H7 (cell line): ENCODE measurements at places on chromosomes 16 and 17. TPM values are rescaled to one million over a fixed set of nuclear protein-coding genes. Genes with fewer than 3 reads are reported as not detected.

Gene CFAP97D1
- 0.21 and 0.37 TPM in 2 replicates for total RNA-seq

Gene SCGB1C2
- not detected in 2 replicates for total RNA-seq

Gene KRT33A
- not detected in 2 replicates for total RNA-seq

Gene CEP295NL
- 0.07 TPM in 1 of 2 replicates, not detected in the other for total RNA-seq

Gene NXPH3
- 1.7 and 2.4 TPM in 2 replicates for total RNA-seq

Gene C17orf50
- not detected in 2 replicates for total RNA-seq

Gene CCNF
- total RNA-seq, result 81.5 and 82.6 TPM in 2 replicates

Gene EVI2A
- not detected in 2 replicates for total RNA-seq

Gene CDH16
- total RNA-seq, result not detected in 2 replicates

Gene RAB11FIP4
- 21.9 and 31.5 TPM in 2 replicates for total RNA-seq

Gene CCL7
- not detected in 2 replicates for total RNA-seq
